ENCODE measurements at places on chromosomes 5 and 9. TPM values are rescaled to one million over a fixed set of nuclear protein-coding genes. Genes with fewer than 3 reads are reported as not detected.
A peak's percentile ranks its signal among the peaks of the same experiment; 100 is the strongest.

Gene IRGM
- not detected for total RNA-seq

Gene FAM78A
- 0.73 TPM for total RNA-seq

Gene GPX3
- total RNA-seq: 15.6 TPM

Gene DMRT3
- not detected for total RNA-seq

Gene FAT2
- 0.14 TPM for total RNA-seq

Gene PCDHGA4
- 0.50 TPM for total RNA-seq

Gene HARS2
- total RNA-seq: 26.5 TPM

Gene ARHGEF37
- total RNA-seq: 1.4 TPM

DNA sequence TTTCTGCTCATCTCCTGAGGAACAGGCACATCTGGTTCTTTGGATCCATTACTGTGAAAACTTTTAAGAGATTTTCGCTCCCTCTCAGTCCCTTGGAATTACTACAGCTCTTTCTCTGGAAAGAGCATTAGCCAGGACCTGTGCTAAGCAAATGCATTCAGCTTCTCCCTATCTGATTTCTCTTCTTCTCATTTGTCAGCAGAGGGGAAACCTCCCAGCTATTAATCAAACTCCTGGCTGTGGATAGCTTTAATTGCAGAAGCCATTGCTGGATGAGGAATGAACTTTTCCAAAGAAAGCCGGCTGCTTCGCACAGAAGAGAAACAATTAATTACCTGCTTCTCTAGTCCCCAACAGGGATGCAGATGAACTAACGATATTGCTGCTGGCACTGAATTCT, 37.9 kb downstream of the TLR4 start:
- DNase-seq: no peak

GRCh38 chr5:87599778-87600177, 187.0 kb upstream of the CCNH start:
- no peak for DNase-seq

GRCh38 chr5:149521739-149522685, 29.2 kb downstream of the CSNK1A1 start:
- DNase-seq: no peak

- no peak for DNase-seq
Observed at GRCh38 chr5:119896826-119897536, 267.6 kb downstream of the FAM170A start.

DNA sequence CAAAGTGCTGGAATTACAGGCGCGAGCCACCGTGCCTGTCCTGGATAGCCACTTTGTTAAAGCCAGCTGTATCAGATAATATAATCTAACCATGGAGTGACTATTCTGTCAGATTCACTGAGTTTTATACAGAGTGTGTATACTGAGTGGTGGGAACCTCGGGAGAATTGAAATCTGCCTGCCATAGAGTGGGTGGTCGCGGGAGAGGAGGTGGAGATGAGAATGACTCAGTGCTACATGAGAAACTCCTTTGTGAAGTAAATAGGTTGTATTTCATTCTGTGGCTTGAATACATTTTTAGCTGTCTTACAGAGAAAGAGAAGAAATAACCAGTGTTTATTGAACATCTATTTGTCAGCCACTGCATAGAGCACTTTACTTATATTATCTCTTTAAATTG, 26.4 kb downstream of the ATP6V0E1 start:
- DNase-seq: peak; percentile 17

DNA sequence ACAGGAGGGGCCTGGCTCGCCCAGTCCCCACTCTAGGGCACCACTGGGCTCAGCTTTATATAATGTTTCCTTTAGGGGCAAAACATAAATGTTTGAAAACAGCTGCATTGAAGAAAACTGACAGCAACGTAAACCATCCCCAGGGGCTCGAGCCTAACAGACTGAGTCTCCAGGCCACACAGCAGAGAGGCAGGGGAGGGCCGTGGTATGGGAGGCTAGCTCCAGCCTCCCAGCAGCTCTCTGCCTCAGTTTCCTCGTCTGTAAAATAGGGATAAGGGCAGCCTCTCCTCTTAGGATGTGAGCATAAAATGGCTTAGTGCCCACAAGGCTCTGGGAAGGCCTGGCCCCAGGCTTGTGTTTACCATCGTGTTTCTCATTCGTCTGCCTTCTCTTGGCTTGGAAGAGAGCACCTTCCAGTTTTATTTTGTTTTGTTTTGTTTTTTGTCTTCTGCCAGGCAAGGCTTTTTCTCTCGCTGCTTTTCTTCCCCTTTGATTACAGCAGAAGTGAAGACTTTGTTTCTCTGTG, 2.7 kb downstream of the ANKRD33B start:
- DNase-seq: no peak

GRCh38 chr9:128992995-128993394, 35.1 kb downstream of the SH3GLB2 start:
- no peak for DNase-seq

GRCh38 chr9:86545090-86545489, 190.9 kb upstream of the TUT7 start:
- no peak for DNase-seq

- DNase-seq: no peak
Observed at GRCh38 chr5:173668245-173668800, 51.9 kb upstream of the BOD1 start.

- no peak for DNase-seq
Observed at GRCh38 chr5:78300464-78301045, 6.1 kb upstream of the AP3B1 start.

GRCh38 chr9:76759732-76760131, 4.5 kb upstream of the PCA3 start:
- no peak for DNase-seq

- DNase-seq: peak; percentile 65
Observed at GRCh38 chr5:33330992-33331391, 109.8 kb upstream of the TARS1 start.

GRCh38 chr9:132858751-132859150, 19.3 kb downstream of the AK8 start:
- DNase-seq: no peak

GRCh38 chr9:21933865-21934264, 60.3 kb downstream of the CDKN2A start:
- DNase-seq: peak; percentile 33

DNA sequence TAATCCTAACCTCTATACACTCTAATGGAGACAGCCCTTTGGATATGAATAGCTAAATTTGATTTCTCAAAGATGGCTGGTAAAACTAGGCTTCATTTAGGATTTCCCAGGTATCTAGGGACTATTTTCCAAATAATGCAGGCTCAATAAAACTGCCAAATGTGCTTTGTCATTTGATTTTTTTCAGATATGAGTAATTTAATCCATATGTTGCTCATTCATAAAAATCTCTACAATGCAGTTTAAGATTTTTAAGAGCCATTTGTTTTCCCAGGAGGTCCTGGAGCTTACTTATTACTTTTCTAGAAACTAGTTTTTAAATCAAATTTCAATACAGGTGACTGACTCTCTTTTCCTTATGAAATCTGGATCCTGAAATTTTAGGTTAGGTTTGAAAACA, 349.3 kb upstream of the SLC24A2 start:
- no peak for DNase-seq

DNA sequence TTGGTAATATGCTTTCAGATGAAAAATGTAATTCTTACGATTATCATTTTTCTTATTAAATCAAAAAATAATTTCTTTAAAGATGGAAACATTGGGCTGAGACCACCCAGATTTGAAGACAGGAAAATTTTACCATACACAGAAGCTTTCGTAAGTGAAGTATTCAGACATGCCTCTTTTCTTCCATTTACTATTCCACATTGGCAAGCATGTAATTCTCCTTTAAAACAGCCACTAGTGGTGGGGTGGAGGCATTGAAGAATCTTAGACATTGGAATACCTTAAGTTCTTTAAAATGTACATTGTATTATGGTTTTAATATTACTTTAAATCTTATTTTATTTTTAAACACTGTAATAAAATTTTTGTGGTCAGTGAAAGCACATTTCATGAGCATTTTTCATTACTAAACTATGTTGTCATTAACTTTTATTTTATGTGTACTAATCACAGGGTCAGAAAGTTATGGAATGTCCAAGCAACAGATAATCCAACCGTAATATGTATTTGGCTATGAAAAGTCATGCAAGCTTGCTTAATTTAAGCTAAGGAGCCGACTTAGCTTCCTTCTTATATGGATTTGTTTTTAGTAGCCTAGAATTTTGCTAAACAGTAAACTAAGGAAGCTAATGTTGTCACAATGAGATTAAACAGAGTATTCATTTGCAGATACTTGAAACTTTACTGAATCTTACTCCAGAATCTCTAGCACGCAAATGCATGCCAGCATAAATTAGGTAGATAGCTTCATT, 97.4 kb upstream of the ALDH1A1 start:
- DNase-seq: peak; percentile 32

DNA sequence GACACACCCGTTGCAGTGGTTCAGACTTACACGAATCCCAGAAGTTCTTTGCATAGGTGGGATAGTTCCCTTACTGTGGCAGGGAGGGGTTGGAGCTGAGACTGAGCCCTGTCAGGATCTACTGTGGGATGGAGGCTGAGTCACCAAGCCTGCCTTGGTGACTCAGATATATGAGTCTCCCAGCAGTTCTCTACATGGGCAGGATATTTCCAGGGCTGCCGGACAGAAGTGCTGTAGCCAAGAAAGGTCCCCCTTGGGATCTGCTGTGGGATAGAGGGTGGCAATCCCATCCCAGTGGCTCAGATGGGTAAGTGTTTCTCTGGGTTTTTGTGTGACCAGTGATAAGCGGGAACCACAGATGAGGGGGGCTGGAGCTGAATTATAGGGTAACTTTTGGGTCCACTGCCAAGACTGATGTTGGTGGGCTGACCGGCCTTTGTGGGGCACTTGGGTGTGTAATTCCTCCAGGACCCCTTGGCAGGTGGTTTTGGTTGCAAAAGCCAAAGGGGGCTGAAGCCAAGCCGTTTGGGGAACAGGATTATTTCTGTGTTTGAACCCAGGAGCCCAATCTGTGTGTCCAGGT, 18.7 kb downstream of the XRCC4 start:
- DNase-seq: peak; percentile 87

DNA sequence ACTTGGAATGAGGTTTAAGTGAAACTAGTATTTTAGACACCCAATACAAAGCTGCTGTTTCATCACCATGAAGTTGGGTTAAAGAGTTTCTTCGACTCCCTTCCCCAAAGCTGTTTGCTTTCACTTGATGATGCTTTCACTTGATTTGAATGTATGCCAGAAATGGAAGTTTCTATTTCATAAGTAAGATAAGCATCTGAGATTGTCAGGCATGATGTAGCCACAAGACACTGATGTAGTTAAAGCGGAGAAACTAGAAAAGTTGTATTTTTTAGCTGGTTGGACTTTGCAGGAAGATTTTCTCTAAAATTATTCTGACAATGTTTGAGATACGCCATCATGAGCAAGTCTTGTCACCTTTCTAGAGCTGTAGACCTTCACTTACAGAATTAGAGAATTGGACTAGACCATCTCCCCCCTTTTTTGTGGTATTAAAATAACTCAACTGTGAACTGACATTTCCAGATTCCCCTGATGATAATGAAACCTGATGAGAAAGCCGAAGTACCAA, 20.0 kb downstream of the MOCS2 start:
- DNase-seq: no peak

- DNase-seq: no peak
Observed at GRCh38 chr9:99816392-99816791, 5.3 kb upstream of the NR4A3 start.
